ENCODE measurements at places on chromosomes 16 and 17.
A peak's percentile ranks its signal among the peaks of the same experiment; 100 is the strongest.

- DNase-seq = no peak
Measured at GRCh38 chr17:6094453-6094852, 24.3 kb downstream of the WSCD1 start.

DNA sequence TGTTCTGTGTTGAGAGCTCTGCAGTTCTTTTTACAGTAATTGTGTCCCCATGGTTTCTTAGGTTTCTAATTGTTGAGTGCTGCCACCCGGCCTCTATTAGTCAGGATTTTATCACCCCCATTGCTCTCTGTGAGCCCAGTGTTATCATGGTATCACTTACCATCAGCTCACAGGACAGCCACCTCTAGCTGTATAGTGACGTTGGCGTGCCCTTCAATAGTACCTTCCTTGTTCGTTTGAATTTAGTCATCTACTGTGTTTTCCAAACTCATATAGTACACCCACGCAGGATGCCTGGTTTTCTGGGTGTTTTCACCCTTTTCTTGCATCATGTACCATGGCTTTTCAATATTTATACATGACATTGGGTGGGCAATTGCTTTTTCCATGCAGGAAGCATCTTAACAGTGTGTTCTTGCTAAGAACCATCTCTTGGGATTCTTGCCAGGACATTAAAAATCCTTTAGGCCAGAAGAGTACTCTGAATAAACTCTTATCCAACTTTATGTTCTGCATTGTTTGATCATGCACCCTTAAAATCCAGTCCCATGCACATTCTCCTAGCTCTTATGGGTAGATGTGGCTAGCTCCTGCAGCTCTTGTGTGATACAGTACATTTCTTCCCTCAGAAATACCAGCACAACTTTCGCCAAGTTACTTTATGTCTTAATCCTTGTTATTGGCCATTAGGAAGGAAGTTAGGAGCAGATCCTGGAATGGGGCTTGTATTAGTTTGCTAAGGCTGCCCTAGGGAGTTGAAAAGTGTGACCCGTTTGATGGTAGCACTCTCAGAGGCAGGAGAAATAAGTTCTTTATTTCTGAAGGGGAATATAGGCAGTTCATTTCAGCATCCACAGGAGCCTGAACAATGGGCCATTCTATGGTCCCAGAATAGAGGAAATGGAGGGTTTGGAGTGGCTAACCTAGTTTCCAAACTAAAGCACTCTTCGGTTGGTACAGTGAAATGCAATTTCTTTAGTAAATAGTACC lies 11.3 kb upstream of the ABCA10 start:
- DNase-seq = no peak

DNA sequence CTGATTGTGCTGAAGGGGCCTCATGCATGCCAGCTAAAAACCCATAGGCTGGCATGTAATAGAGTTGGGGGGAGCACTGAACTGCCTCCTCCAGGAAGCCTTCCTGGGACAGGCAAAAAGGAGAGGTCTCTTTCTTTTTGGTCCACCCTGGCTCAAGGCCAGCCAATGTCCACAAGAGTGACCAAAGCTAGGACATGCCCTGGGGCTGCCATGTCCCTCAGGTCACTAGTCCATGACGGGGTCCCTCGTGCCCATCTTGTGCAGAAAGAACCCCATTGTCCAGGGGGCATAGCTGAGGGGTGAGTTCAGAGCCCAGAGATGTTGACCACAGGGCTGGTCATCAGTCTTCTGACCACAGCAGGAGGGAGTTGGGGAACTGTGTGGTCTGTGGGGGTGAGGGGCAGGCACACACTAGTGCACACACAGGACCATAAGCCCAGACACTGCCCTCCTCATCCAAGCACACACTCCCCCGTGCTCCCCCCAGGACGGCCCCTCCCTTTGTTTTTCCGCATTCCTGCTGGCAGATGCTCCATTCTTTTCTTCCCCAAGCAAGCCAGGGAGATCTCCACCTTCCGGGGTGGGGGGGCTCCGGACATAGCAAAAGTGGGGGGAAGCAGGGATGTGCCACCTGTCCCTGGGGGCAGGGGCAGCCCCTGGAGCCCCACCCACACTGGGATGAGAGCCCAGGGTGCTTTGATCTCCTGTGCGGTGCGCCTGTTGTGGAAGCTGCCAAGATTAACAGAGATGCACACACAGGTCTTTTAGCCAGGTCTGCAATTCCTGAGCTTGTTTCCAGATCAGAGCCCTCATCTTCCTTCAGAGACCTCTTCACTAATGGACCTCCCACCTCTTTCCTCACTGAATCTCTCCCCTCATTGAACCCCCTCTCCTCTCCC lies 25.2 kb upstream of the PHB1 start:
- no peak for DNase-seq

- DNase-seq = no peak
Measured at GRCh38 chr16:21650521-21650920, 1.9 kb downstream of the IGSF6 start.

- peak; percentile 85 for DNase-seq
Measured at GRCh38 chr17:50908860-50909764, 43.0 kb upstream of the TOB1 start.

DNA sequence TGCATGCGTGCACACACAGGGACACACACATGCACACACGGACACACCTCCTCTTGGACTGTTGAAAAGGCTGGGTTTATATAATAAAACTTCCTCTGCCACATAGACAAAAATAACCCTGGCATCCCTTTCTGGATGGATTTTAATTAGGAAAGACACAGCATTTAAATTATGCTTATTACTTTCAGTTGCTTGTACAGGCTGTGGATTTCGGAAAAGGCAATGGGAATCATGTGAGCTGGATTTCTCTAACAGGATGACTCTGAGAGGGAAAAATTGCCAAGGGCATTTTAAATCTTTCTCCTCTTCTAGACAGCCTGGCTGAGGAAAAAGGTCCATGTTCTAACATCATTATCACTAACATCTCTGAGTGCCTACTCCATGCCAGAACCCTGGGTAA lies 75.9 kb downstream of the HLF start:
- no peak for DNase-seq

GRCh38 chr17:55117164-55117563 lies 147.6 kb upstream of the HLF start:
- DNase-seq = no peak

GRCh38 chr17:63537991-63538692 lies 12.1 kb upstream of the DCAF7 start:
- peak; percentile 79 for DNase-seq

- DNase-seq = no peak
Measured at GRCh38 chr17:78897664-78898047, 5.3 kb downstream of the CEP295NL start.

DNA sequence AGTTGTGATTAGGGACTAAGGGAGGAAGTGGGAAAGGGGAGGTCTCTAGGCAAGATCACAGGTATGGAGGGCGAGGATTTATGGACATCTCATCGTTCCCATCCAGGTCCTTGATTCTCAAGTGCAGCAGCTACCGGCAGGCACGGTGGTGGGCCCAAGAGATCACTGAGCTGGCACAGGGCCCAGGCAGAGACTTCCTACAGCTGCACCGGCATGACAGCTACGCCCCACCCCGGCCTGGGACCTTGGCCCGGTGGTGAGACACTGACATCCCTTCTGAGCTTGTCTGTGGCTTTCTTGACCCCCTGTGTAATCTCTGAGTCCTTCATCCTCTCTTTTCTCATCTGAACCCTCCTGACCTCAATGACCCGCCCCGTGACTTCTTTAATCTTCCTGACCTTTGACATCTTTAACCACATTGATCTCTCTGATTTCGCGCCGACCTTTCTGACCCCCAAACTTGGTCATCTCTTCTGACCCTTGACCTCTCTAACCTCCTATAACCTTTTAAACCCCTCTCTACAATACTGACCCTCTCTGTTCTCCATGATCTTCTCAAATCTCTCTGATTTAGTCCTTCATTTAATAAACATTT lies 3.8 kb downstream of the PLD2 start:
- no peak for DNase-seq

- peak; percentile 88 for DNase-seq
Measured at GRCh38 chr17:19728084-19728495, 11.7 kb upstream of the SLC47A2 start.

- peak; percentile 24 for DNase-seq
Measured at GRCh38 chr16:25148568-25149215, 37.1 kb downstream of the LCMT1 start.

- DNase-seq = no peak
Measured at GRCh38 chr16:89001117-89002027, 24.4 kb upstream of the CBFA2T3 start.

DNA sequence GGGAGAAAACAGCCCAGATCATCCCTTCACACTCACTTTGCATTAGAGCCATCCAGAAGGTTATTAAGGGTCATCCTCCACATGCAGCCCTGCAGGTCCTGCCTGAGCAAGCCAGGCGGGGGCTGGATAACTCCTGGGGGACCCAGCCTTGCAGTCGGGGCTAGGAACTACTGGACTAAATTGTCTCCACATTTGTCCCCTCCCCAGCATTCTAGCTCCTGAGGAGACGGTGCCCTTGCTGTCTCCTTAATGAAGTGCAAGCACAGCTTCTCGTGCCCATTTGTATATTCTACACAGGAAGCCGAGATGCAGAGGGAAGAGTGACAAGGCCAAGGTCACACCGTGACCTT lies 185.2 kb downstream of the C16orf95 start:
- no peak for DNase-seq

- no peak for DNase-seq
Measured at GRCh38 chr17:80738987-80739730, 194.5 kb downstream of the RPTOR start.

Measured in NCI-H146 (cell line).